ENCODE measurements at places on chromosomes 5 and 9. TPM values are rescaled to one million over a fixed set of nuclear protein-coding genes. Genes with fewer than 3 reads are reported as not detected.

The NIM1K gene
- total RNA-seq, result 0.08 TPM

The ZNF608 gene
- 0.35 TPM for total RNA-seq

The FAM78A gene
- 0.22 TPM for total RNA-seq

The GPR150 gene
- 0.14 TPM for total RNA-seq

The CTNND2 gene
- not detected for total RNA-seq

The MYORG gene
- total RNA-seq, result 4.3 TPM

The HAVCR2 gene
- total RNA-seq, result 0.87 TPM

The C8G gene
- 0.64 TPM for total RNA-seq

The CCNO gene
- total RNA-seq, result 10.4 TPM
